ENCODE measurements at places on chromosomes 6 and 20. TPM values are rescaled to one million over a fixed set of nuclear protein-coding genes. Genes with fewer than 3 reads are reported as not detected.

DNA sequence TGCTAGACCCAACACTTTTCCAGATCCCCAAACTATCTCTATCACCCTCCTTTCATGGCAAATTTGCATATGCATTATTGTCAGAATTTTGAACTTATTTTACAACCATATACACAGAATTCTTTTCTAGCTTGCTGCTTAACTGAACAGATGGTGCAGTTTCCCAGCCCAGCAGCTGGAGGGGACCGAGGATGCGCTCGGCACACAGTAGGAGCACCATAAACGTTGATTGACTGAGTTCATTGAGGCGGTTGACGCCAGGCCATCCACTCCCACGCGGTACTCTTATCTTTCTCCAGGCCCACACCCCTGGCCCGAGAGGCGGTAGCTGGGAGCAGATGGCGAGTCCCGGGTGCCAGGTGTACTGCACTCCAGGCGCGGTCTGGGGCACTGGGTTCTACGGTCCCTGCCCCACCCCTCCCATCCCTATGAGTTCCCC lies 6.8 kb upstream of the SOX4 start:
- DNase-seq: no peak

GRCh38 chr20:24545168-24545567 lies 75.7 kb downstream of the SYNDIG1 start:
- DNase-seq: no peak

DNA sequence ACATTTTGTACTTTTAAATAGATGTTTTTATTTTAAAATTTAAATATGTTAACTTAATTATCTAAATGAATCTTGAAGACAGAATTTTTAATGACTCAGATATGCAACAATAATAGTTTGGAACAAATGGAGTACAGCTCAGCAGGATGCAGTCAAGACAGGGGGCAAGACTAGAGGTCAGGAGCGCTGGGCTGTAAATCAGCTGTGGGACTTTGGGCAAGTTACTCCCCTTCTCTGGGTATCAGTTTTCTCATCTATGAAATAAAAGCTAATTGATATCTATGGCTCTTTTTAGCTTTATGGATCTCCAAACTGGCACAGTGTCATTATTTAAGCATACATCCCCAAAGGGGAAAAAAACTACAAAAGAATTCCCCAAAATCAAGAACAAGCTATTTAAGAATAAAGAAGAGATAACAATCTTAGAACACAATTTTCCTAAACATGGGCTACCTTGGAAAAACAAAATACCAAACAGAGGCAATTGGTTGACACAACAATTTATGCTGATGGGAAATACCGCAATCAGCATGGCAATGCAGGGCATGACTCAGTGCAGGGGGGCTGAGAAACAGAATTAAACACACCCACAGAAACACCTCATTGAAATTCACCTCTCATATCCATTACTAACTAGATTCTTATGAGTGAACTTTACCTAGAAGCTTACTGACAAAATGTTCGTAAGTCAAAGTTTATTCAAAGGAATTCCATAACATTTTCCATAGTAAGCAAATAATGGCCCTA lies 188.2 kb downstream of the SIM1 start:
- DNase-seq: no peak

DNA sequence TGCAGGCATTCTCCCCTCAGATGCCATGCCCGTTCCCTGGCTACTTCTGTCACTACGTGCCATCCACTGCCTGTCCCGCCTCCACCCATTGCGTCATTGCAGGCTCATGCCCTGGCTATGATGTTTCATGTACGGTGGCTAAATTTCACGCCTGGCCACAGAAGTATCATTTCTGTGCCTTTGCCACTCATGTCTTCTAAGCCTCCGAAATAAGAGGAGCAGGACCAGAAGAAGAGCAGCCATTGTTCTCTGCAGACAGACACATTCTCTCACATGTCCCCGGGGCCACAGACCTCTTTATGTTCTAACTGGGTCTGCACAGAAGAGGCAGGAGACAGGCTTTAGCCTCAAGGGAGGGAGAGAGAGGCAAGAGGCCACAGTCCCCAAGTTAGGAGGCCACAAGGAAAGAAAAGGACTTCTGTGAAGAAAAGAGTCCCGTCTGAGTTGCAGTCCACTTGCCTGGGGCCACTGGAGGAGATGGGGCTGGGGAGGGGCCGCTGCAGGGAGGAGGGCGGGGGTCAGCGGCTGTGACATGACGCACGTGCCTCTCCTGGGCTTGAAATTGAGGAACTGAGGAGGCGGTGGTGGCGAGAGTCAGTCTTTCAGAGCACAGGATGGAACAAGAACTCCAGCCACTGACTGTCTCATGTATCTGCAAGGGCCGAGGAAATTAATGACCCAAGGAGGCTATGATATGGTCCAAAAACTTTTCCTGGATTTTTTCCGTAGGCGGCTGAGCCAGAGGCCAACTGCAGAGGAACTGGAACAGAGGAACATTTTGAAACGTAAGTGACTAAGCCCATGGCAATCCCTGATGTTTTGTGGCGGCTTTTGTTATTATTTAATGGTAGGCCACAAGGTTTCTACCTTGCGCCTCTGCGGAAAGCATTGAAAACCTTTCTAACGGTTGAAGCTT lies 55.9 kb downstream of the TBC1D7 start:
- DNase-seq: peak; percentile 75

- DNase-seq: no peak
Observed at GRCh38 chr6:4967301-4968030, 36.4 kb downstream of the RPP40 start.

DNA sequence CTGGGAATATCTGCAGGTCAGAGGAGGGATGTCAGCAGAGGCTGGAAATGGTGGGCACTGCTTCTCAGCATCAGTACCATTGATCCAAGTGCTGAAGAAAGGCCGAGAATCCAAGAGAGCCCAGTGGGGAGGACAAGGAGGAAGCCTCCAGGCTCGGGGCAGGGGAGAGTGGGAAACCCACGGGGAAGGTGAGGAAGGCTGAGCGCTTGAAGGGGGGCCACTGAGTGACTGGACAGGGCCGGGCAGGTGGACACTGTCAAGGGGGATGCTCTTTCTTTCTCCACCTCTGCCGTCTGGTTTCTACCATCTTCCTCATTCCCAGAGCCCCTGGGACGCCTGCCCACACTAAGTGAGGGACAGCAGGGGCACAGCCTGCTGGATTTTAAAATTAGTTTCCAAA lies 335.0 kb downstream of the CDH4 start:
- DNase-seq: no peak

DNA sequence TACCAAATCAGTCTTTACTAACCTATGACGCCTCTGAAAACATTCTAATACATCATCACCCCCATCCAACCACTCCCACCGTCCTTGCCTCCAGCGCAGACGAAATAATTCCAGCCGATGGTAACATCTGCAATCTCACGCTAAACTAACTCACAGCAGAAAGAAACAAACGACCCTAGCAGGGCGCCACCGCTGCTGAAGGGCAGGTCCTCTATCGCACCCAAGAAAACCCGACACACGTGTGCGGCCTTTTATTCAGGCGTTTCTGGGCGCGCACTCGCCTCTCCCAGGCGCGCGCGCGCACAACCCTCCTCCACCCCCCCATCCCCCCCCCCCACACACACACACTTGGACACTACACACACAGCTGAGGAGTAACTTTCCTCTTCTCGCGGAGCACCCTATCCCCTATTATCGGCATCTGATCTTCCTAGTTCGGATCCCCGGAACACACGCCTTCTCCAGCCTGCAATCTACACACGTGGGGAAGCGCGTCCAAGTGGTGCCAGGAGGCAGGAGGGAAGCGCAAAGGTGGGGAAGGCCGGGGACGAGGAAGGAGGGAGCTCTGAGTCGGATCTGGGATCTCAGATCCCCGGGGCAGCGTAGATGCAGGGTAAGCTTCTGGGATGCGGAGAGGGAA lies 1.4 kb downstream of the GFOD1 start:
- no peak for DNase-seq

GRCh38 chr20:2637246-2637645 lies 15.2 kb upstream of the NOP56 start:
- no peak for DNase-seq

GRCh38 chr20:45783656-45784294 lies 7.9 kb downstream of the WFDC3 start:
- no peak for DNase-seq

DNA sequence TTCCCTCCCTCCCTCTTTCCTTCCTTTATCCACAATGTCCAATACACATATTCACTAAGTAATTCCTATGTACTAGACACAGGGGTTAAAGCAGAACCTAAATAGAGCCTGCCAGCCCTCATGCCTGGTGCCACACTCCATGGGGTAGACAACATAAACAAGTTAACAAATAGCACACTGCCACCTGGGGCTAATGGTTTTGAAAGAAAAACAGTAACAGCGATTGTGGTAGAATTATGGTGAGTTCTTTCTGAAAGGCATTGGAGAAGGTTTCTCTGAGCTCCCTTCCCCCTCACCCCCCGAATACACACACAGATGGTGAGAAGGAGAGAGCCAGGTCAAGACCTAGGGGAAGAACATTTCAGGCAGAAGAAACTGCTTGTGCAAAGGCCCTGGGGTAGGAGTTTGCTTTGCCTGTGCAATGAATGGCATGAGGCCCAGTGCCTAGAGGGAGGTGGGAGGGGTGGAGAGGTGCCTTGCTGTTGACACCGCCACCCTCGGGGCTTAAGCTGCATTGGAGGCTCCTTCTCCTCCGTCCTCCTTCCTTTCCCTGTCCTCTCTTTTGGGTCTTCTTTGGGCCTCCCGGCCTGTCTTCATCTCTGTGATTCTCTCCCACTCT lies 502.4 kb upstream of the SULF2 start:
- DNase-seq: no peak

GRCh38 chr20:25019381-25020155 lies 27.0 kb upstream of the APMAP start:
- DNase-seq: peak; percentile 59

- DNase-seq: no peak
Observed at GRCh38 chr6:165950316-165950715, 217.3 kb downstream of the TBXT start.

- no peak for DNase-seq
Observed at GRCh38 chr6:97000138-97000537, 75.6 kb downstream of the KLHL32 start.

GRCh38 chr6:124968401-124968800 lies 6.2 kb downstream of the RNF217 start:
- DNase-seq: no peak

DNA sequence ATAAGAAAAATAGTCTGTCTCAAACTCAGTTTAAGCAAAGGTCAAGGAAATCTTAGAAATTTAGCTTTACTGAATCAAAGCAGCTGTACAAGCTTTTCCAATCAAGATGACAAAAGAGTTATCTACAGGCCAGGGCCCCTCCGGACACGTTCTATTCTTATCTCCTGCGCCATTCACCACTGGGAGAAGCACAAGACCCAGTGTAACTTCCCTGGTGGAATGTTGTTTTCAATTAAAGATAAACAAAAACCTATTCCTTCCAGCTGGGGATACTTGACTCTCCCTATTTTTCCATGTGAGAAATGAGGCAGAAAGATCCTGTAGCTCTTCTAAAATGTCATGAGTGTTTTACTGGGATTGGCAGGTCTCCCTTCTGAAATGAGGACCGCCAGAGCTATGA lies 123.3 kb downstream of the TBX18 start:
- DNase-seq: no peak

Gene GNAS-AS1
- total RNA-seq: not detected

Gene SLC25A27
- 18.3 TPM for total RNA-seq
